Pancreas (tissue), 10 donors: ENCODE measurements at places on chromosomes 16 and 17. TPM values are rescaled to one million over a fixed set of nuclear protein-coding genes. Genes with fewer than 3 reads are reported as not detected.

AMZ2 gene
- 27.7 TPM for polyA plus RNA-seq

SRCIN1 gene
- polyA plus RNA-seq, result 18.4 TPM

SDR42E1 gene
- polyA plus RNA-seq, result 2.5 TPM

ASB16 gene
- 2.9 TPM for polyA plus RNA-seq

PHAF1 gene
- polyA plus RNA-seq, result 6.1 TPM

ABCC12 gene
- polyA plus RNA-seq, result not detected

BCAR1 gene
- polyA plus RNA-seq, result 66.7 TPM

TP53TG3D gene
- polyA plus RNA-seq, result 0.30 TPM

NHERF2 gene
- 60.7 TPM for polyA plus RNA-seq

DNAAF1 gene
- 8.7 TPM for polyA plus RNA-seq

SP6 gene
- 0.16 TPM for polyA plus RNA-seq

GAST gene
- not detected for polyA plus RNA-seq

HSD11B2 gene
- 11.3 TPM for polyA plus RNA-seq

TBC1D3B gene
- 3.9 TPM for polyA plus RNA-seq

KRT38 gene
- polyA plus RNA-seq, result not detected

SLC5A10 gene
- 0.02 TPM for polyA plus RNA-seq

LPO gene
- polyA plus RNA-seq, result 0.23 TPM

KCNJ12 gene
- polyA plus RNA-seq, result 0.15 TPM

KRTAP4-9 gene
- polyA plus RNA-seq, result not detected

VPS35 gene
- polyA plus RNA-seq, result 6.6 TPM

TP53TG3C gene
- polyA plus RNA-seq, result not detected

KRTAP16-1 gene
- not detected for polyA plus RNA-seq

NUPR1 gene
- 117 TPM for polyA plus RNA-seq

SAT2 gene
- 250 TPM for polyA plus RNA-seq

FCSK gene
- 33.6 TPM for polyA plus RNA-seq

BCO1 gene
- 0.87 TPM for polyA plus RNA-seq

CA10 gene
- polyA plus RNA-seq, result 2.0 TPM

HS3ST3A1 gene
- polyA plus RNA-seq, result not detected

SMIM36 gene
- 0.09 TPM for polyA plus RNA-seq

GSDMA gene
- polyA plus RNA-seq, result not detected

KNOP1 gene
- polyA plus RNA-seq, result 12.5 TPM

MYL4 gene
- 0.53 TPM for polyA plus RNA-seq

PMM2 gene
- 23.9 TPM for polyA plus RNA-seq

PMP22 gene
- 13.9 TPM for polyA plus RNA-seq

NPIPA8 gene
- 27.9 TPM for polyA plus RNA-seq

OR4D1 gene
- polyA plus RNA-seq, result not detected

STAC2 gene
- polyA plus RNA-seq, result 0.11 TPM

STX1B gene
- 0.82 TPM for polyA plus RNA-seq

SGCA gene
- polyA plus RNA-seq, result 3.0 TPM

SBK1 gene
- polyA plus RNA-seq, result 0.96 TPM

SHISA6 gene
- 0.49 TPM for polyA plus RNA-seq

ARHGAP23 gene
- 3.3 TPM for polyA plus RNA-seq

TSPAN10 gene
- polyA plus RNA-seq, result 2.2 TPM

RNF227 gene
- polyA plus RNA-seq, result 3.0 TPM

NEUROD2 gene
- 0.04 TPM for polyA plus RNA-seq

KRT222 gene
- 1.4 TPM for polyA plus RNA-seq

MSI2 gene
- polyA plus RNA-seq, result 18.7 TPM

SDR42E2 gene
- polyA plus RNA-seq, result 0.07 TPM

PTX4 gene
- not detected for polyA plus RNA-seq

SHCBP1 gene
- polyA plus RNA-seq, result 0.35 TPM

CTNS gene
- polyA plus RNA-seq, result 14.0 TPM

PDIA2 gene
- 1,758 TPM for polyA plus RNA-seq

IRX6 gene
- polyA plus RNA-seq, result 0.04 TPM

GNAO1 gene
- 7.6 TPM for polyA plus RNA-seq

DNAAF8 gene
- 0.52 TPM for polyA plus RNA-seq

CLEC18B gene
- 3.1 TPM for polyA plus RNA-seq

GNG13 gene
- not detected for polyA plus RNA-seq

ACSM3 gene
- 50.0 TPM for polyA plus RNA-seq

FBF1 gene
- polyA plus RNA-seq, result 24.8 TPM
